RPMI7951 (cell line): ENCODE measurements at places on chromosomes 16 and 17.
A peak's percentile ranks its signal among the peaks of the same experiment; 100 is the strongest.

GRCh38 chr16:50505714-50506542 is 42.3 kb upstream of the NKD1 start:
- DNase-seq, result peak; percentile 14

DNA sequence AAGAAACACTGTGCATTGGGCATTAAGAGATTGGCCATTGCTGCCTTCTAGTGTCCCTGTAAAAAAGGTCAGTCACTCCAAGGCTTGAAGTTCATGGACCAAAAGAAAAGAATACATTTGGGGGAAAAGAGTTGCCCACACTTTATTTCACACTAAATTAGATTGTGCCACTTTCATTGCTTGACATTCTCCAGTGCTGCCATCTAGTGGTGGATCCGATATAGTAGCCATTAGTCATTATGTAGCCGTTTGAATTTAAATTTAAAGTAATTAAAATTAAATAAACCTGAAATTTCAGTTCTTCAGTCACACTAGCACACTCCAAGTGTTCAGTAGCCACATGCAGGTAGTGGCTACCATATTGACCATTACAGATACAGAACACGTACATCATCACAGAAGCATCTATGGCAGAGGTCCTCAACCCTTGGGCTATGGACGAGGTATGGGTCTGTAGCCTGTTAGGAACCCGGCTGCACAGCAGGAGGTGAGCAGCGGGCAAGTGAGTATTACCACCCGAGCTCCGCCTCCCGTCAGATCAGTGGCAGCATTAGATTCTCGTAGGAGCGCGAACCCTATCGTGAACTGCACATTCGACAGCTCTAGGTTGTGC is 21.9 kb upstream of the CDH5 start:
- peak; percentile 43 for DNase-seq

DNA sequence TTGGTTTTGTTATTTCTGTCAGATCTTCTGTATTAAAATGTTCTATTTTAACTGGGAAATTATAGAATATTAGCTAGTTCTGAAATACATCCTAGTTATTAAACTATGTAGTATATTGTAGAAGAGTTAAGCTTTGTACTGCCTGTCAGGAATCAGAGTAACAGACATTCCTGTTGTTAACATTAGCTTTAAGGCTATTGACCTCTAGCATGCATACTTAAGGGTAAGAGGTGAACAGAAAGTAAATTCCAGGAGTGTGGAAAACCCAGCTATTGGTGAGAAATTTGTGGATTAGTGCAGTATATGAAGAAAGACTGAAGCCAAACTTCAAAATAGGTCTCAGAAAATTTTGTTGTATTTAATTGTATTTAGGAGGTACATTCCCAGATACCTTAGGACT is 111.3 kb downstream of the CHD9 start:
- no peak for DNase-seq

DNA sequence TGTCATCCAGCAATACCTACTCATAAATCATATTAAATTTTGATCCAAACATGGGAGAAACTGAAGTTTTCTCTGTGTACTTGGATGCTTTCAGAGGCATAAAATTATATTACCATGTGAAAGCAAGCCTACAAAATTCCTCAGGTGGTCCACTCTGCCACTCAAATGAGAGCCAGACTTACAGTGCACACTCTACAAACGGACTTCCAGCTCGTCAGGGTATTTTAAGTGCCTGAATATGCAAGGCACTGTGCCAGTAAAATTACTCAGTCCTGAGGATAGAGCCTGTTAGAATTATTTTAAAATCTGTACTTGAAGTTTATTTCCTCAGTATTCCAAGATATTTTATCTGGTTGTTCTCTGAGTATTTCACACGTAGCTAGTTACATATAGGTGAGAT is 54.5 kb downstream of the TENT4B start:
- peak; percentile 62 for DNase-seq

DNA sequence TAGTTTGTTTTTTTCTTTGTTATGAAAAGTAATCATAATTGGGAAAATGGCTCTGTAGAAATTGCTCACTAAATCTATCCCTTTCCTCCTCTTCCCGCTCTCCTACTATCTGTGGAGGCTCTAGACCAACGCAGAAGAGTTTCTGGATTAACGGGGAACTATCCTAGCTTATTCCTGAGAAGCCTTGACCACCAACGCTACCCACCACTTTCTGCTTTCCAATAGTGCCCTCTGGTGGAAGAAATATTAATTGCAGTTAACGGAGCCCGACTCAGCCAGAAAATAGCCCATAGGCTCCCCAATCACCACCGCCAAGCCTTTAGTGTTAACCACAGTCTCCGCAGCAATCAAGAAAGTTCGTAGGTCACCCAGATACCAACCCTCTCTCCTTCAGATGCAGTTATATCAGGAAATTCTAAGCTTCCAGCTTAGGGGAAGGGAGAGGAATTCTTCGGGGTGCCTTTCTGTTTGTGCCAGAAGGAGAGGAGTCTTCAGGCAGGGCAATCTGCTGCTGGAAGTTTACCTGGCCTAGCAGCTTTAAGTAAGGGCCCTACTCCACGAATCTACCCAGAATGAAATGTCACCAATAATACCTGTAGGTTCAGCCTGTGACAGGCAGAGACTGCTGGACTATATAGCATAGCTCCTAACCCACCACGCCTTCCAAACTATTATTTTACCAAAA is 23.0 kb upstream of the NSRP1 start:
- DNase-seq, result peak; percentile 61

GRCh38 chr17:72998343-72998742 is 94.1 kb downstream of the SLC39A11 start:
- no peak for DNase-seq

DNA sequence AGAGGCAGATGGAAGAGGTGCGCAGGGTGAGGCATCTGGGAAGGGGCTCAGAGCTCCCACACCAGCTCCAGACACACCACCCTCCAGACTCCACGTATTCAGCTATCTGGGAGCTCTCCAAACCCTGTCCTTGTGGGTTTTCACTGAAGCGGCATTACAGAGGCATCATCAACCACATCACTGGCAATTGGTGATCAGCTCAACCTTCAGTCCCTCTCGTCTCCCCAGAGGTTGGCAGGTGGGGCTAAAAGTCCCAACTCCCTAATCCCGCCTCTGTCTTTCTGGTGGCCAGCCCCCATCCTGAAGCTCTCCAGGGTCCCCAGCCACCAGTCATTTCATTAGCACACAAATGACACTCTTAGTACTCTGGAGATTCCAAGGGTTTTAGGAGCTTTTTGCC is 123.9 kb downstream of the KCNJ12 start:
- DNase-seq, result no peak

DNA sequence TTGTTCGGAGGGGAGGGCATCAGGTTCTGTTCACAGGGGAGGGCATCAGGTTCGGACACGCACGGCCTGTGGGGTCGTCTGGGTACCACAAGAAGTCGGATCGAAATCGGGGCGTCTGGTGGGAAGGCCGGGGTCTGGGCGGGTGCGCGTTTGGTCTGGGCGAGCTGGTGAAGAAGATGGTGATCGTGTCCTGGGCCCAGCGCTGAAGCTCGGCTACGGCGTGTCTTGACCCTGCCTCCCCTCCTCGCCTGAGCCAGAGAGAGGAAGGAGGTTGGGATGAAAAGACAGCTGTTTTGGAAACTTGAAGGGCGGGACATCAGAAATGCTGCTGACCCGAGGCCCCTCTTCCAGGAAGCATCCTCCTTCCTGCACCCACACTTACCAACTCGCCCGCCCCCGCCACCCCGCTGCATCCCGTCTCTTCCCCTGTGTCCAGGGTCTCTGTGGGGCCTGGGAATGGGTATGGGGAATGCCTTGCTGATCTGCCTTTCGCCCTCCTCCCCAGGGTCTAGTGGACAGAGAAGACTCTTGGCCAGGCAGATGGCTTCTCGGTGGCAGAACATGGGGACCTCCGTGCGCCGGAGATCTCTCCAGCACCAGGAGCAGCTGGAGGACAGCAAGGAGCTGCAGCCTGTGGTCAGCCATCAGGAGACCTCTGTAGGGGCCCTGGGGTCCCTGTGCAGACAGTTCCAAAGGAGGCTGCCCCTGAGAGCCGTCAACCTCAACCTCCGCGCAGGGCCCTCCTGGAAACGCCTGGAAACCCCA is 498 bp downstream of the PIMREG start:
- no peak for DNase-seq

DNA sequence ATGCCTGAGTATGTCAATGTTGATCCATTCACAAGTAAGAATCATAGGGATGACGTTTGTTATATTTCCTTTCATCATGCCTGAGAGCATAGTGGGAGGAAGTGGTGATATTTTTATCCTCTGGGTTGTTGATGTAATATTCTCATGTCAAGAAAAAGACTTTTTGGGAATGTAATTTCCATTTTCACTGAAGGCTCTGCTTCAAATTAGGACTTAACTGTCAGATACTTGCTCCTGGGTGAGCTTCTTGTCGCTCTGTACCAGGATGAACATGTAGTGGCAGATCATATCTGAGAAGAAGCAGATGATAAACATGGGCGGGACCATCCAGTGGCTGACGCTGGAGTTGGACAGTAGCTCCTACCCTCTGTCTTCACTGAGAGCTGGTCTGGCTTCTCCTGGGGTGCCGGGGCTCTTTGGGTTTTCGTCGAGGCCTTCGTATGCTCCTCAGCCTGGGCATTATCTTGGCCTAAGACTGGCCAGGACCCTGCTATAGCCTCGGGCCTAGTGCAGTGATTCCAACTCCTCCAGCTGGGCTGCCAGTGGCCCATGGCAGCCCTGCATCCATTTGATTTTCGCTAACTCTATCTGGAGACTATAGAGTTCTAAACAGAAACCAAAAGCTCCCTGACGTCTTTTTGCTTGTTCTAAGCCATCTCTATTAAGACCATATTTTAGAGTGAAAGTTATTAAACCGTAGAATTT is 19.7 kb downstream of the CYB5B start:
- DNase-seq, result peak; percentile 71

- DNase-seq, result no peak
These were observed 132.3 kb downstream of the SOCS1 start for GRCh38 chr16:11123666-11124065.

GRCh38 chr16:2826591-2827373 is 3.3 kb upstream of the ZG16B start:
- no peak for DNase-seq

DNA sequence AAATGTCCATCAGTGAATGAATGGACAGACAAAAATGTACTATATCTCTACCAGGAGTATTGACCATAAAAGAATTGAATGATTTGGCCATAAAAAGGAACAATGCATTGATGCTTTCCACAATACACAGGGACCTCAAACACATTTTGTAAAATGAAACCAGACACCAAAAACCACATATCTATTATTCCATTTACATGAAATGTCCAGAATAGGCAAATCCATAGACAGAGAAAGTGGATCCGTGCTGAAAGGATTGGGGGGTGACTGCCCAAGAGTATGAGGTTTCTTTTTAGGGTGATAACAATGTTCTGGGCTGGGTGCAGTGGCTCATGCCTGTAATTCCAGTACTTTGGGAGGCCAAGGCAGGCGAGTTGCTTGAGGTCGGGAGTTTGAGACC is 6.9 kb upstream of the LITAF start:
- DNase-seq, result no peak

- no peak for DNase-seq
These were observed 28.2 kb upstream of the DNAH17 start for GRCh38 chr17:78605429-78605828.

DNA sequence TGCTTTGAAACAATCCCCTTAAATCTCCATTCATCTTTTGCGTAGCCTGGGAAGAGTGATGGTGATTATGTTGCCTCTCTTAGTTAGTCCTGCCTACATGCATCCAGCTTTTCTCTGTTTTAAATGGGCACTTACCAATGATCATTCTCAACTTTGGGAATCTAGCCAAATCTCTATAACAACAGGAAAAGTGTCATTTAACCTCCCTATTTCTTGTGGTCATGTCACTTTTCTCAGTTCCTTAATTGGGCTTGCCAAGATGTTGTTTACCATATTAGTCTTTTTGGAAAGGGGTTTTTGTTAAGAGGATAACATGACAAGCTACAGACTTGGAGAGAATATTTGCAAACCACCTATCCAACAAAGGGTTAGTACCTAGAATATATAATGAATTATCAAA is 15.6 kb upstream of the CLEC10A start:
- no peak for DNase-seq

DNA sequence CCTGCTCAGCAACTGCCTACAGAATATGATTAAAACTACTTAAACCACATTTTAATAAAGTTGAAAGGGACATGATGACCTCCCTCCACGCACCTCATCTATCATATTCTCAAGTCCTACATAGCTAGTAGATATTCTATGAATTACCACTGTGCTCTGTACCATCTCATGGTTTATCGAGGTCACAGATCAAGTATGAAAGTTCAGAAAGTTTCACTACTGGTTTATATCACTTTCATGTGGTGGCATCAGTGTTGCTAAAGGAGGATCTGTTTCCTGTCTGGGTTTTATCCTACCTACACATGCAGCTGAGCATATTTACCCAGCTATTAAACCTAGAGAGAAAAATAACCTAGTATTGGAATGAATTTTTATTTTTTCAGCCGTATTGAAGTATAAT is 214.9 kb upstream of the MON1B start:
- no peak for DNase-seq

- no peak for DNase-seq
These were observed 115.4 kb upstream of the CACNG3 start for GRCh38 chr16:24140730-24141129.

DNA sequence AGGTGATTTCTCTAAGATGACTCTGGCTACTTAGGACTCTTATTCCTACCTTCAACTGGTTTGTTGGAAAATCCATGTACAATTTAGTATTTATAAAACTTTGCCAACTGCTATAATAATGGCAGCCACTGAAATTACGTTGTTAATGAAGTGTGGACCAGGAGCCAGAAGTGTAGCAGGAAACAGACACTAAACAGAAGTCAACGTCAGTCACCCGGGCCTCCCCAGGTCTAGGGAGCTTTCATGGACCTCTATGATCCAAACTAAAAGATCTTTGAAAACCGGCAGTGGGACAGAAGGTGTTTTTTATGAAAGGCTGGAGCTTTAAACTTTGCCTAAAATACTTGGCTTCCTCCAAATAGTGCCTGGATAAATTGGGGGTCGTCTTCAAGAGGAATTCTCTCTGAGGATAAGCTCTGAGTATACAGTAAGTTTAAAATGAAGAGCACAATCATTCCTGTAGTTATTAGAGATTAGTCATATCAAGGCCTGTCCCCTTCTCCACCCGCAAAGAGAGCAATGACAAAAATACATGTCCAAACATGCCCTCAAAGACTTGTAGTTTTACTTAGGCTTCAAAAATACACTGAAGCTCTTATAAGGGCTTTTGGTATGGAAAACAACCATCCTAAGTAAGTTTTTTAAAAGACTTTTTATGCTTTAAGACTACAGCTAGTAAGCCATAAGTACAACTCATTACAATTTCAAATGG is 34.6 kb downstream of the DCUN1D3 start:
- DNase-seq, result peak; percentile 14

GRCh38 chr17:74296548-74296936 is 22.5 kb downstream of the DNAI2 start:
- DNase-seq, result peak; percentile 52

DNA sequence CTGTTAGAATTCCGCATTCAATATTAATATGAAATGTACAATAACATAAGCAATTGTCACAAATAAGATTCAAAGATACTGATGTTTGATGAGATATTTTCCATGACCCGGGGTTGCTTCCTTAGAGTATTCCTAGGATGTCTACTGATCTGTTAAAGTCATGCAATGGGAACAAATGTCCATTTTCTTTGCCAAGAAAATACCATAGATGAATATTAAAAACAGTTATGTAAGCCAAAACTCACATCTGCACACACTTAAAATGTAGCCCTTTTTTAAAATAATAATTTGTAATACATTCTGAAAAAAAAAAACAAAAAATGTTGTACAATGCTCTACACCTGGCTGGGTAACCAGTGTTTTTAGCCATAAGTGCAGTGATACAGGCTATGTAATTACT is 259.4 kb upstream of the AXIN2 start:
- DNase-seq, result no peak
